ENCODE measurements at places on chromosomes 7 and 10. TPM values are rescaled to one million over a fixed set of nuclear protein-coding genes. Genes with fewer than 3 reads are reported as not detected.

SLC39A12 gene
- total RNA-seq: 0.67 TPM

ATOH7 gene
- total RNA-seq: not detected

MEPCE gene
- total RNA-seq: 46.0 TPM

OR2A42 gene
- total RNA-seq: not detected

LRRTM3 gene
- total RNA-seq: not detected

CLCN1 gene
- total RNA-seq: not detected

ZPBP gene
- total RNA-seq: not detected

CADPS2 gene
- total RNA-seq: 0.53 TPM

ANKRD61 gene
- total RNA-seq: not detected

MOGAT3 gene
- not detected for total RNA-seq

PPP3CB gene
- 43.0 TPM for total RNA-seq

PON1 gene
- 0.26 TPM for total RNA-seq
